ENCODE measurements at places on chromosomes 5 and 9.

DNA sequence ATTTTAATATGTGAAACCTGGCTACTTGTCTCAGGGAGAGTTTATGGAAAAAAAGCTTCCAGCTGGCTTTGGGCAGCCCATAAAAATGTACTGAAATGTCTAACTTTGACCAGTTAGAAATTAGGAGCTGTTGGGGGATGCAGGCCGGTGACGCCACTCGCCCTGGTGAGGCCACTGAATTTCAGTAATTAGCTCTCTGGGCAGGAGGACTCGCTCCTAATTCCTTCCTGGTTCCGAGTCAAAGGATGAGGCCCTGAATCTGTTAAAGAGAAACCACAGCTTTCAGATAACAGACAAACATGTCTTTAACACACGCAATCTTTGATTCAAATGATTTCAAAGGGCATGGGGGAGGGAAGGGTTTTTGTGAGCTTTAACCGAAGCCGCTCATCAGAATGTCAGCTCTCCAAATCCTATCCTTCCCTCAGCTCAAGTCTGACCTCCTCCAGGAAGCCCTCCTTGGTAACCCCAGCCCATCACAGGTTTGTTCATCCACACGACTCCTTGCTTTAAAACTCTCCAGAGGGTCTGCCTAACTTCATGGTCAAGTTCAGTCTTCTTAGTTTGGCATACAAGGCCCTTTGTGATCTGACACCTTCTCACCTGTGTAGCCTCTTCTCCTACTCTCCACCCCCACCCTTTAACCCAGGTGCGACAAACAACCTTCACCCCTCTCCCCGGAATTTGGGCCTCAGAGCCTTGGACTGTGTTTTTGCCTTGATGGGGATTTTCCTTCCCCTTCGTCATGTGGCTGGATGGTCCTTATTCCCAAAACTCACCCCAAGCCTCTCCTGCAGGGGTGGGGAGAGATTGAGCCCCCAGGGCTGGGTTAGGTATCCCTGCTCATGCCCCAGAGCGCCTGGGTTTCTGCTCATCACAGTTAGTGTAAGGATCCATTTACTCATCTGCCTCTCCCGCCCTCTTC, 13.6 kb upstream of the PHF19 start:
- DNase-seq, result no peak

DNA sequence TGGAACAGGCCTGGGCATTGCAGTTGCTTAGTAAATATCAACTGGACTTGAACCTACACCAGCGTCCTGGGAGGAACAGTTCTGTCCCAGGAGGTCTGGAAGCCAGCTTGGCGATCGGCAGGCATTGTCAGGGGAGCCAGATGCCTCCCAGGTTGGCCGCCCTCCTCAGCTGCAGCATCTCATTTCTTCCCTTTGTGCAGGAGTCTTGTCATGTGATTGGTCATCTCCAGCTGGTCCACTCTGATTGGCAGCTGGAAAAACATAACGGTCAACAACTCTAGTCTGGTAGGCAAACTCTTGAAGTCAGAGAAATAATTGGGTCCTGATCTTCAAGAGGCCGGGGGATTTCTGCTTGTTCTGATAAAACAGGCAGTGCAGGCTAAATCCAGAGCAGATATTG, 29.6 kb upstream of the NCS1 start:
- DNase-seq, result no peak

DNA sequence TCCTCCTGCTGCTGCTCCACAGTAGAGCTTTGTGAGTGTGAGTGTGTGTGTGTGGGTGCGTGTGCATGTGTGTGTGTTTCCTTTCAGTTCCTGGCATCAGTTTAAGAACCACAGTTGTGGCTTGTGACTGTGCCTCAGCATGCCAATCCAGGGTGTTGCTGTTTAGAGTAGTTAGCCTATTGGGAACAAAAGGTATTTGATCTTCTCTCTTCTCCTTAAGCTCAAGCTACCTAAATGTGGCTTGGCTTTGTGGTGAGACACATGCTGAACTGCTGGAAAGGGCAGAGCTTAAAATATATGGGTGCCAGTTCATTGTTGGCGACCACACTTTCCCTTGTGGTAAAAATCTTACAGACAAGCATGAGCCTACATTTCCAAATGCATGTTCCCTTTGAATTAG, 116.6 kb upstream of the BNC2 start:
- DNase-seq, result no peak

- no peak for DNase-seq
These were observed 7.2 kb downstream of the FOXD1 start for GRCh38 chr5:73441378-73441777.
